ENCODE measurements at places on chromosomes 6 and 20.

GRCh38 chr6:150271172-150271500 lies 97.7 kb upstream of the IYD start:
- DNase-seq: no peak

DNA sequence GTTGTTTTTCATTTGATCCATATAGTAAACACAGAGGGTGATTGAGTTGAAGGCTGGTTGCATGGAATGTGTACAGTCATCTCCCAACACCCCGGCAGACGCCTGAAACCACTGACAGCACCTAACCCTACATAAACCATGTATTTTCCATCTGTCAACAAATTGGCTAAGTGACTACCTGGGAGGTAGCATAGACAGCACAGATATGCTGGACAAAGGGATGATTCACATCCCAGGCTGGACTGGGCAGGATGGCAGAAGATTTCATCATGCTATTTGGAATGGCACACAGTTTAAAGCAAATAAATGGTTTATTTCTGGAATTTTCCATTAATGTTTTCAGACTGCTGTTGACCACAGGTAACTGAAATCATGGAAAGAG lies 4.4 kb upstream of the VIP start:
- no peak for DNase-seq

GRCh38 chr6:21955053-21955595 lies 341.7 kb downstream of the PRL start:
- DNase-seq: no peak

- DNase-seq: no peak
Measured at GRCh38 chr6:94052749-94053148, 633.4 kb upstream of the EPHA7 start.

- no peak for DNase-seq
Measured at GRCh38 chr20:59939052-59939878, 840 bp downstream of the PPP1R3D start.

GRCh38 chr20:46350986-46351267 lies 42.6 kb upstream of the CDH22 start:
- DNase-seq: no peak

- DNase-seq: no peak
Measured at GRCh38 chr6:148345578-148345977, 2.9 kb downstream of the SASH1 start.

DNA sequence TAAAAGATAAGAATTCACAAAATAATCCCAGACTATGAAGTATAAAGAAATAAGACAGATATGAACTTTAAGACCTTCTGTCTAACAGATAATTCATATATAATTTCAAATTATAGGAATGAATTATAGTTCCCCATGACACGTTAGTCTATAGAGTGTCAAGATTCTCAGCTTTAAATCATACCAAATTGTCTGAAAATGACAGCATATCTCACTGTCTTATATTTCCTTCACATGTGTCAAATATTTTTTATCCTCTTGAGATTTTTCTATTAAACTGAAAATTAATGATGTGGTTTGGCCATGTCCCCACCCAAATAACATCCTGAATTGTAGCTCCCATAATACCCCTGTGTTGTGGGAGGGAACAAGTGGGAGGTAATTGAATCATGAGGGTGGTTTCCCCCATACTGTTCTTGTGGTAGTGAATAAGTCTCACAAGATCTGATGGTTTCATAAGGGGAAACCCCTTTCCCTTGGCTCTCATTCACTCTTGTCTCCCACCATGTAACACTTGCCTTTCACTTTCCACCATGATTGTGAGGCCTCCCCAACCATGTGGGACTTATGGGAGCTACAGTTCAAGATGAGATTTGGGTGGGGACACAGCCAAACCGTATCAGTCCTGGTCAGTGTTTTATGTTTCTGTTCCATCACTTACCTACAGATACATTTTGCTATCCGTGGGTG lies 825.3 kb upstream of the GJE1 start:
- no peak for DNase-seq

DNA sequence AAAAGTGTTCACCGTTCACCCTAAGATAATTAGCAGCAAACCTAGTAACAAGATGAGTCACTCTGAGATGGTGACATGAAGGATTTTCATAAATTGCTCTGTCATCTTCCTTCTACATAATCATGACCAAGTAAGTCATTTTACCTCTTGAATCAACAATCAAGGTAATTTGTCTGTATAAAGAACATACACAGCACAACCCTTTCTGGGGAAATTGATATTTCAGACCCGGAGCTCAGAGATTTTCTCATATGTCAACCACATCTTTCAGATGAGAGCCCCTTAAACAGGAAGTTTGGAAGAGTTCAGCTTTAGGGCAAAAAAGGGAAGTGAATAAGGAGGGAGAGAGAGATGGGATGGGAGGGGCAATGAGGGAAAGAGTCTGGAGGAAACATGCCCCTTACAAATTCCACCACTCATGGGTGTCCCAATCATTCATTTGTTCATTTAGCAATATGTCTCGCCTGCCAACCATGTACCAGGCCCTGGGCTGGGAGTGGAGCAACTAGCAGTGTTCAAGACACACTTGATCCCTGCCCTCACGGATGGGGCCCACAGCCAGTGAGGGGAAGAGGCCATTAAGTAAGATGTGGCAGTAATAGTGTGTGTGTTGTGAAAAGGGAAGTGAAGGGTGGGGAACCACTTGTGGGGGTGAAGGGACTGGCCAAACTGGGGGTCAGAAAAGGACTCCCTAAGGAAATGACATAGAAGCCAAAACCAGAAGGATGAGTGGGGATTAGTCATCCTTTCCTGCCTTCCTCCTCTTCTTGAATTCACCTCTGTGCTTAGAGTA lies 190.9 kb downstream of the MAFB start:
- no peak for DNase-seq

DNA sequence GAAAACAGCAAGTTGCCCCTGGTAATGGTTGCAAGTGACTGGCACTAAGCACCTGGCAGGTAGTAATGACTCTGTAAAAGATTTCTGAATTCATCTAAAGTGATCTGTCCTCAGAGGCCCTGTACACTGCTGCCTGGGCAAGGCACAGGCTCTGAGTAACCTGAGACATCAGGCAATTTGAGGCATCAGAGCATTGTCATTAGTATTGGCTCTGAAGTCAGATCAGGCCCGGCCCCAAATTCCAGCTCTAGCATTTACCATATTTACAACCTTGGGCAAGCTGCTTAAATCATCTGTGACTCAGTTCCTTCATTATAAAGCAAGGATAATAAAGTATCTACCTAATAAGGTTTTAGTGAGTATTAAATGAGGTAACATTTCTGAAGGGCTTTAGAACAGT lies 17.3 kb upstream of the TENT5A start:
- DNase-seq: no peak

GRCh38 chr20:59735917-59736316 lies 131.6 kb downstream of the PHACTR3 start:
- no peak for DNase-seq
